ENCODE measurements at places on chromosomes 1 and 21. TPM values are rescaled to one million over a fixed set of nuclear protein-coding genes. Genes with fewer than 3 reads are reported as not detected.

HEYL gene
- 0.12 TPM for total RNA-seq

FAM177B gene
- not detected for total RNA-seq

COL16A1 gene
- total RNA-seq, result 5.0 TPM

KRTAP13-2 gene
- total RNA-seq, result not detected

ETV3L gene
- total RNA-seq, result not detected

PLEKHA6 gene
- 53.8 TPM for total RNA-seq

NUDT4B gene
- total RNA-seq, result 29.9 TPM

DISP3 gene
- total RNA-seq, result 0.40 TPM

ZNF683 gene
- not detected for total RNA-seq

OR14K1 gene
- total RNA-seq, result not detected

GRCh38 chr1:182641561-182641960 is 37.4 kb upstream of the RGS16 start:
- DNase-seq, result no peak

DNA sequence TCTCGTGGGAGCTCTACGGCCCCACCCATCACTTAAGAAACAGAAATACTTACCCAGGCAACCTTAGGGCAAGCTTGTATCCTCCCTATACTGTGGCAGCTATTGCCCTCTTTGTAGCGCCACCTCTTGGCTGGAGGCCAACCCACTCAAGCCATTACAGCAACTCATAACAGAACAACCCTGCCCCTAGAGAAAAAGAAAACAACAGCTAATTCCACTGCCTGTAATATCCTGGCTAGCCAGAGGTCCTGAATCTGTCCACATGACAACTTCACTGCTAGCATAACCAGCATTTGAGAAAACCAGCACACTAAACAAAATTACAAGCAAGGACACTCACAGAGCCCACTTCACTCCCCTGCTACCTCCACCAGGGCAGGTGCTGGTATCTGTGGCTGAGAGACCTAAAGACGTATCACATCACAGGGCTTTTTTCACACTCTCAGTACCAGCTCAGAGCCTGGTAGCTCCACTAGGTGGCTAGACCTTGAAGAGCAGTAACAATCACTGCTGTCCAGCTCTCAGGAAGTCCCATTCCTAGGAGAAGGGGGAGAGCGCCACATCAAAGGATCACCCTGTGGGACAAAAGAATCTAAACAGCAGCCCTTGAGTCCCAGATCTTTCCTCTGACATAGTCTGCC is 14.5 kb upstream of the MX1 start:
- DNase-seq, result peak; percentile 40

GRCh38 chr1:232806186-232806510 is 932 bp downstream of the MAP10 start:
- DNase-seq, result no peak

GRCh38 chr1:111402083-111402482 is 25.5 kb downstream of the OVGP1 start:
- DNase-seq, result no peak

DNA sequence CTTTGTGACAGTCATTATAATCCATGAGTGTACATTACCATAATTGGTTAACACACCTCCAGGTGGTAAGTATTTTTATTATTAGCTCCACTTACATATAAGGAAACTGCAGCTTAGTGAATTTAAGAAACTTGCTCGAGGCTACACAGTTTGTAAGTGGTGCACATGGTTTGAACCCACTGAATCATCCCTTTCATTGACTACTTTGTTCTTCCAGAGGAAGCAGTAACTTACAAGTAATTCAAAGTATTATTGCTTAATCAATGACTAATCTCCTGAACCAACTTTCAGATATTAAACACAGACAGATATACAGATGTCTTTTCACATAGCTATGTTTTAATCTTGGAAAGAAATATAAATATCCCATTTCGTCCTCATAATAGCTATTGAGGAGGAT is 18.7 kb upstream of the CLDN8 start:
- DNase-seq, result peak; percentile 81

DNA sequence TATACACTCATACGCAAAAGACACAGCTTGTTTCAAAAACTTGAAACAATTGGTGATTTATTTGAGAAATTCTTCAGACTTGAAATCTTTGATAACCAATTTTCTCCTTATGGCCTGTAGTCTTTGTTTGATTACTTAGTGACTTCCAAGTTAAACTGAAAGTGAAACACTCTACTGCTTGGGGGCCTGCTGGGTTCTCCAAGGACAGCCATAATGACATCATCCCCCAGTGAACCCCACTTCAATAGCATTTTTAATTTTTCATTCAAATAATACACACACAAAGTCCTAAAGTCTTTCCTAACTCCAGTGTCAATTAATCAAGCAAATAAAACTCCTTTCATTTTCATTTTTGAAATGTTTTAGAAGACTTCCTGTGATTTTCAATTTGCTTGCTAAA is 59.2 kb downstream of the KRTAP19-8 start:
- DNase-seq, result no peak

- no peak for DNase-seq
These were observed 17.3 kb downstream of the BTG2 start for GRCh38 chr1:203322500-203323179.

DNA sequence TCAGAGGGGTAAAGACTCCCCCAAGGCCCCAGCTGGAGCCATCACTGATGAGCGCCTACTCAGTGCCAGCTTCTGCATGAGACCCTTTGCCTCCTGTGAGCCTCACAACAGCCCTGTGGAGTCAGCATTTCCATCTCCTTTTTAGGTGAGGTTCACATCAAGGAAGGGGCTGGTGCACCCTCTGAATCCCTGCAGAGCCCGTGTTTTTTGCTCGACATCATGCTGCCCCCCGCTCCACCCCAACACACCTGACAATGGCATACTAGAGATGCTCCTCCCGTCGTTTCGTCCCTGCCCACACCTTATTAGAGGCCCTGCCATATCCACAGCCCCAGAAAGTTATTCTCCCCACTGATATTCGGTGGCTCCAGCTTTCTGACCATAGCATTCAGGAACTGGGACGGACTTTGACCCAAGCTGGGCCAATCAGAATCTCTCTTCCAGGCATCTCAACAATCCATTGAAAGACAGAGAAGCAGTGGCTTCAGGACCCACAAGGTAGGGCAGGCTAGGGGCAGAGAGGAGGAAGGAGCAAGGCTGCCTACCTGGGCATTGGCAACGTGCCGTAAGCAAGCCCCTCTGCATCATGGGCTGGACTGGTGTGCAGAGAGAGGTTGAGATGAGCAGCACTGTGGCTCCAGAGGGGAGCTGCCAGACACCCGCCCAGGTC is 32.7 kb downstream of the EPHA10 start:
- DNase-seq, result no peak

- no peak for DNase-seq
These were observed 100.3 kb downstream of the RNF220 start for GRCh38 chr1:44505210-44505993.

DNA sequence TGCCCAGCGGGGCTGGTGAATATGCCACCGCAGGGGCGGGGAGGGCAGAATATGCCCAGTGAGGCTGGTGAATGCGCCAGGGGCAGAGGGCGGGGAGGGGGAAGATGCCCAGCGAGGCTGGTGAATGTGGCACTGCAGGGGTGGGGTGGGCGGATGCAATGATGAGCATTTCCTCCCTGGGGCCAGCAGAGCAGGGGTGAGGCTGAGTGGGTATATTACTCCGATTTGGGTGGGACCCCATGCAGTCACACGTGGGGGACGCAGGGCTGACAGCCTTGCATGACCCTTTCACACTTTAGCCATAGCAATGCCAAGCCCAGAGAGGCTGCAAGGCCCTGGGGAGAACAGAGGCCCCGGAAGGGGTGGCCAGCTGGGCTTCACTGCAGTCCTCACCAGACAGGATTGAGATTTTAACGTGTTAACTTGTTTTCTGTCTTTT is 9.3 kb upstream of the SLX9 start:
- DNase-seq, result peak; percentile 72

- DNase-seq, result no peak
These were observed 38.7 kb downstream of the VTCN1 start for GRCh38 chr1:117171900-117172511.

DNA sequence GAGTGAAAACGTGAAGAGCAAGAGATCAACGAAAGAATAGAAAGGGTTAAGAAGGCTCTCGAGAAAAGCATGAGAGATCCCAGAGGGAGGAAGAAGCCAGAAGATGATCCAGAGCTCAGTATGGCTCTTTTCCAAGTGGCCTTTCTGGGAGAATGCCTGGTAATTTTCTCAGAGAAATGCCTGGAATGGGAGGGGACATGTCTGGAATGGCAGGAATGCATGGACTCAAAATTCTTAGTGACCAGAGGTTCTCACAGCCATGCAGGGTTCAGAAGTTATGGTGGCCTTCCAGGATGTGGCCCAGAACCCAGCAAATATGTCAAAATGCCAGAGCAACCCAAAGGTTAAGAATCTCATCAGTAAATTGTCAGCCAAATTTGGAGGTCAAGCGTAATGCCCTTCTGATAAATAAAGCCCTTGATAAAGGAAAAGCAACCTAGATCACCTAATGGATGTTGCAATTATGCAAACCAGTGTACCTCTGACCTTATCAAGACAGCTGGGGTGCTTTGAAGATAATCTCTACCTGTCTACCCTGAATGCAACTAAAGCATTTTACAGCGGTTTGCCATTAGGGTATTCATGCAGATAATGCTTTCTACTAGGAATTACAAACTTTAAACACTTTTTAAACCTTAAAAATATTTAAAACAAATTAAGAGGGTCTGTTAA is 53.1 kb downstream of the NBPF6 start:
- DNase-seq, result peak; percentile 79

DNA sequence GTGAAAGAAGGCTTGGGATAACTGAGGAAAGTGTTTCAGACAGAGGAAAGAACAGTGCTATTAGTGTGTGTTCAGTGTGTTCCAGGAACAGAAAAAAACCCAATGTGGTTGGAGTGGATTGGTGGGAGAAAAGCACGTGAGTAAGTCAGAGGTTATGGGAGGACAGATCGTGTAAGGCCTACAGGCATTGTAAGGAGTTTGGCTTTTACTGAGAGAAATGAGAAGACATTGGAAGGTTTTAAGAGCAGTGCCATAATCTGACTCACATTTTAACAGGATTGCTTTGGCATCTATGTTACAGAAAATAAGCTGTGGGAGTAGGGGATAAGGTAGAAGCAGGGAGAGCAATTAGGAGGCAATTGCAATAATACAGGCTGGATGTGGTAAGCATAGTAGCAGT is 4.8 kb downstream of the ARPC5 start:
- DNase-seq, result peak; percentile 37

DNA sequence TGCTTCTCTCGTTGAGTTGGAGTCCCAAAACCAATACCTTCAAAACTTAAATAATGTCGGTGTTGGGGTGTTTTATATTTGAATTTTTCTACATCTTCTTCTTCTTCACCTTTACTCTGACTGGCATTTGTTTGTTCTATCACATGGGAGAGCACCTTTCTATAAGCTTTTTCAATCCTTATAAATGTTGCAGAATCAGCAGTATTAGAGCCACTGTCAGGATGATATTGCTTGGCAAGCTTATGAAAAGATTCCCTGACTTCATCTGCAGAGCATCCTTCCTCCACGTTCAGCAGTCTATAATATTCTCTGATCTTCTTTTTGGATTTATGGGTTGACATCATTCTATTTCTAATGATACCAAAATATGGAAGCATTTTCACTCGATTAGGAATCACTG is 2.6 kb downstream of the DNAJC28 start:
- no peak for DNase-seq

DNA sequence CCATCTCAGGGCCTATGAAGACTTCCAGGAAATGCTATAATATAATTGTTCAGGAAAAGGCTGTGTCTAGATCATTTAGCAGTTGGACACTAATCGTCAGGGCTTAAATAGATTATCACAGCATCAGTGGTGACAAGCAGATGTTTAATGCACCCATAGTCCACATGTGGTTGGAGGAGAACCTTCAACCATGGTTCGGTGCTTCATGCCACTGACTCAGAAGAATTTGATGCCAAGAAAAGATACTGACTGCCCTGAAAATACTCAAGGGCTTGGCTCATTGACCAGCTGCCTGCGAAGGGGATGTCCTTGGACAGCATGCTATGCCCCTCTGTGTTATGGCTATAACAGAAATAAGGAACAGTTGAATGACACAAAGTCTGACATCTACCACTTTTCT is 175.7 kb downstream of the HHIPL2 start:
- no peak for DNase-seq

DNA sequence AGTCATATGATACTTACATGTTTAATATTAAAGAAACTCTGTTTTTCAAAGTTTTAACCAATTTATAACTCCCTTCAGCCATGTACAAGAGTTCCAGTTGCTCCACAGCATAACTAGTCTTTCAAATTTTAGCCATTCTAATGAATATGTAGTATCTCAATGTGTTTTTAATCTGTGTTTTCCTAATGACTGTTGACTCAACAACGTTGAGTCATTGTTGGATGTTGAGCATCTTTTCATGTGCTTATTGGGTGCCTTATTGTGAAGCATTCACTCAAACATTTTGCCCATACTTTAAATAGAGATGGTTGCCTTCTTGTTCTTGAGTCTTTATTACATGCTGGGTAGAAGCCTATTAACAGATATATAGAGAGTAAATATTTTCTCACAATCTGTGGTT is 240.2 kb upstream of the LYPLAL1 start:
- DNase-seq, result peak; percentile 52

DNA sequence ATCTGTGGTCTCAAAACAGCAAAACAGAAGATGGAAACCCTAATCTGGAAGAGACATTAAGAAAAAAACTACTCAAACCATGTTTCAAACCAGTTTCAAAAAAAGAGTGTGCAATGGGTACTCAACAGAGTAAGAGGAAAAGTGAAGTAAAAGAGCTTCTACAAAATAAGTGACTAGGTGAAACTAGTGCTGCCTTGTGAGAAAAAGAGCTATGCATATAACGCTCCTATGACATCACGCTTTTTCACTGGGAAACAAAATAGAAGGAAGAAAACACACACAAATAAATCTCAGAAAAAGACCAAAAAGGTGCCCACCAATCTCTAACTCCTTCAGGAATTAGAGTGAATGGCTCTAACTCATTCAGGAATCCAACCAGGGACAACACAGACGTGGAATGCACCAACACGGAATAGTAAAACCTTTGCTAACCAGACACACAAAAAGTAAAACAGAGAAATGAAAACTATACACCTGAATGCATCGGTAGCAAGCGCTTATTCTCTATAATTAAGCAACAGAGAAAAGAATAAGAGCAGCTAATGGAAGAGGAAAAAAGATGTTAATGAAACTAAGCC is 1.3 kb downstream of the FOXJ3 start:
- peak; percentile 4 for DNase-seq

- DNase-seq, result peak; percentile 53
These were observed 205.6 kb upstream of the GJB5 start for GRCh38 chr1:34549199-34549598.

DNA sequence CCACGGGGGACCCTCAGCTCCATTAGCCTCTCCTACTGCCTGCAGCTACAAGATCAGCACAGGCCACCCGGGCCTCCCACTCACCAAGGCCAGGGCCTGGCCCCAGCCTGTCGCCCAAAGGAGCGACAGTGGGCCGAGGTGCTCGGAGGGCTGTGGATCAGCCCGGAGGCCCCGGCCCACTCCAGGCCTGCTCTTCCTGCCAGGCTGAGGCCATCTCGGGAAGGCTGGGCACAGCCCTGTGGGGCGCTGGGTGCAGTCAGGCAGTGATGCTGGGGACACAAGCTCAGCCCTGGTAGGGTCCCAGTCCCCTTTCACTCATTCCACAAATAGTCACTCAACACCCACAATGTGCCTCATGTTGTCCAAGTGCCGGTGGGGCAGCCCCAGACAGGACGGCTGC is 58.8 kb downstream of the CASZ1 start:
- no peak for DNase-seq

Measured in PC-3 (cell line).